ENCODE measurements at places on chromosomes 1 and 21.

- no peak for DNase-seq
Measured at GRCh38 chr1:104531990-104532389, 782.3 kb downstream of the AMY1C start.

DNA sequence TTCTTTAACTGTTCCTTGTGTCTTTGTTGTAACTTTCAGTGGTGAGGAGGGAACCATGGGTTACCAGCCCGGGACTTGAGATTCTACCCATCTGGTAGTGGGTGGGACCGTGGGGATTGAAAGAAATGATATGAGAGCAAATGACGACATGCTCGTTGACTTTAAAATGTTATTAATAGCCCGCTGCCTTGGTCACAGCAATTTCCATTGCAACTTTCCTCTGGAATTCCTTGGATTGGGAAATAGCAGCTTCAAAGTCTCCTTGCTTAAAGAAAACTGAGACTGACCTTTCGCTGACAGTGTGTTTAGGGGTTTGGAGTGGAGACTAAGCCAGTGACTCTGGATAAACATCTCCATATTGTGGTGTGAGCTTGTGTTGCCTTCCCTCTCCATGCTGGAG, 44.2 kb upstream of the MARK1 start:
- DNase-seq, result no peak

GRCh38 chr1:214513394-214513793, 38.0 kb downstream of the PTPN14 start:
- no peak for DNase-seq

- DNase-seq, result no peak
Measured at GRCh38 chr1:112637254-112638109, 17.9 kb downstream of the CAPZA1 start.

GRCh38 chr1:3290915-3291314, 163.6 kb upstream of the ARHGEF16 start:
- DNase-seq, result no peak

DNA sequence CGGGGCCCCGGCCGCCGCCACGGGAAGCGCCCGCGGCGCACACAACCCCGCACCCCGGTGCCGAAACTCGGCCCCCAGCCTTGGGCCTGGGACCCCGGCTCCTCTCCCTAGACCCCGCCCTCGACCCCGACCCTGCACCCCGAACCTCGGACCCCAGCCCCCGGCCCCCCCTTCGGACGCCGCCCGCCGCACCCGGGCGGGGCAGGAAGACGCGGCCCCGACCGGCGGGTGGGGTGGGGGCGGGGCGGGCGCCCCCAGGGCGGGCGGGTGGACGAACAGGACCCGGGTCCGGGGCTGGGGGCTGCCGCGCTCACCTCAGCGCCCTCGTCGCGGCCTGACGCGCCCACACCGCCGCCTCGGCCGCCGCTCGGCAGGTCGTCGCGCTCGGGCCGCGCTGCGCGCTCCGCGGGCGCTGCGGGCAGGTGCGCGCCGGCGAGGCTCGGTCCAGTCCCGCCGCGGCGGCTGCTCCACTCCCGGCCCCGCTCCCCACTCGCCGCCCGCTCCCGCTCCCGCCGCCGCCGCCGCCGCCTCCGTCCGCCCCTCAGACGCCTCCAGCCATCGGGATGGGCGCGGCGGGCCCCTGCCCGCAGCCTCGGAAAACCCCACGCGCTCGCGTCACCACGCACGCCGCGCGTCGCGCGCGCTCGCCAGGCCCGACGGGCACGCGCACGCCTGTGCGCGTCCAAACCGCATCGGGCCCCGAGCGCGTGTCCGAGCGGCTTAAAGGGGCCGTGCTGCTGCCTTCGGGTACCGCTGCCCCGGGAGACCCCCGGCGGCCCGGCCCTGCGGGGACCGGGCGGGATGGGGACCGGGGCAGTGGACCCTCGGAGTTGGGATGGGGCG, at the start of gene GNB1:
Gene GNB1, minus strand, starts transcription at position 582 of the 843 bp plus-strand sequence. CDS start 65,634 bp downstream, outside the sequence.
- peak; percentile 39 for DNase-seq

All from NCI-H2107 (cell line).